ENCODE measurements at places on chromosomes 7 and 10.

GRCh38 chr10:43444897-43445466, 8.1 kb downstream of the ZNF487 start:
- no peak for DNase-seq

- no peak for DNase-seq
These were observed 390.8 kb downstream of the POM121L12 start for GRCh38 chr7:53426145-53426750.

- DNase-seq = no peak
These were observed 46.6 kb downstream of the RSU1 start for GRCh38 chr10:16770670-16771069.

DNA sequence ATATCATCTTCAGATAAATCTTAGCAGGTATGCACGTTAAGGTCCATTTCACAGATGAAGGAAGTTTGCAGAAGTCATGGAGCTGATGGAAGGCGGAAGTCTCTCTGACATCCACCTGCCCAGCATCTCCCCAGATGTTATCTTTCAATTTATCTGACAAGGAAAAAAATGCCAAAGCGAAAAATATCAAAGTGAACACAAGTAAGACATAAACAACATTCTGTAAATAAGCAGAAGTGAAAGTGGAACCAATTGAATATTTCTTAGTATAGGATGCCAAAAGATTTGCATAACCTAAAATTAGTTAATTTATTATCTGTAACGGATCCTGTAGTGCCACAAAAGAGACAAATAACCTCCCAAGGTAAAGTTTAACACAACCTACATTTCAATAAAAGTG, 73.6 kb upstream of the NEBL start:
- DNase-seq = no peak

- DNase-seq = no peak
These were observed 124.2 kb downstream of the GNAT3 start for GRCh38 chr7:80387634-80388193.

DNA sequence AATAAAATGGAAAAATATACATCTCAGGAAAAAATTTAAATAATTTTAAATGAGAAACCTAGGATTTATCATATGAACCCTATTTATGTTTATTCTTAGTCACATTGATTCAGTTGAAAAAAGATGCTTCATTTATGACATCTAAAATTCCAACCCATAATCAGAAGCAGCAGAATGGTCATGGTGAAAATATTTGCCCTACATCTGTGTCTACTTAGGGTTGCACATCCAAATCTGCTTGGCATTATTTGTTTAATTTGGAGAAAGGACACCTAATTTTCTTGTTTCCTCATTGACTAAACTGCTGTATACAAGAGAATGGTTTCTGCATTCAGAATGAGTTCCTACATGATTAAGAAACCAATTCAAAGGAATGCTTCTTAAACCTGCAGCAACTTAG, 72.9 kb upstream of the SKAP2 start:
- DNase-seq = no peak

GRCh38 chr10:79295563-79295962, 51.7 kb upstream of the PPIF start:
- no peak for DNase-seq

DNA sequence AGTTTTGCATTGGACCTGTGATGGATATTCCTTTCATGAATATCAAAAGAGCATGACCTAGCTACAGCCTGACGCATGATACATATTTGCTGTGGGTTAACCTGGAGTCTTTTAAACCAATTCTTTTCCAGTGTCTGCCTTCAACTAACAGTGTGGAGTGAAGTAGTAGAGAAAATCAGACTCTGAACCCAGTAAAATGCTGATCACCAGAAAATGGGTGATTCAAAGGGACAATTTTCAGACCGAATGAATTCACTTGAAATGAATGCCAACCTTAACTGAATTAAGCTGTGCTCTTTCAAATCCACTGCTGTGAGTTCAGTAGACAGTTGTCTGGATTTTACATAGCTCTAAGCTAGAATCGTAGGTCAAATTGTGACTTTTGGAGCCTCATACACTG, 123.0 kb downstream of the CDK14 start:
- DNase-seq = no peak

GRCh38 chr7:29748286-29749099, 57.8 kb upstream of the WIPF3 start:
- DNase-seq = no peak

DNA sequence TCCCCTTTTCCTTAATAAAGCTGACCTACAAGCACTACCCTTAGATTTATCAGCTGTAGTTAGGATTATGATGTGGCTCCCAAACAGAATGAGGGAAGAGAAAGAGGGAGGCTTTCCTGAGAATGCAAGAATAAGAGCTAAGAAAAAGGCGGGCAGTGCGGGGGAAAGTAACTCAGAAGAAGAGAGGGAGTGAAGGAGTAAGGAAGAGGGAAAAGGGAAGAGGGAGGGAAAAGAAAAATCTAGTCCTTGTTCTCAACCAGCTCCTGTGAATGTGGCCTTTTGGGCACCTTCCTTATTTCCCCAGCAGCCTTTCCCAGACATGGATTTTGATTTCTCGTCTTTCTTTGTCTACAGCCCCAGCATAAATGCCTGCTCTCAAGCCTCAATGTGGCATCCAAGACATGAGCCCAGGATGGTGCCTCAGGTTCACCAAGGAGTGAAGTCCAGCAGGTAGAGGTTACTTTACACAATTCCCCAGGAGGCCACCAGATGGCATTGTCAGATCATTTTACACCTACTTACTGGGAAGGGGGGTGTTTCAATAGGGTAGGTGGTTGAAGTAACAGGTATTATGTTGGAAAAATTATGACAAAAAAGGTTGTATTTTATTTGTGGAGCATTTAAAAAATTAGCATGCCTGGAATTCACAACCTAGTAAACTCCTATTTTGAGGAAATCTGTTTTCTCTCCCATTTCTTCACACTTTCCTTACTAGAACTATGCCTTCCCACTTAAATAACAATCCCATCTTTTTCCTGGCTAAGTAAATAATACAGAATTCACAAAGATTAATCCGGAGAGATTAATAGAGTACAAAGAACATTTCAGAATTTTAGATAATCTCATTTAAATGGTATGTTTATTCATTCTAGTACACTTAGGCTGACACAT, 106.5 kb downstream of the HTR7 start:
- peak; percentile 12 for DNase-seq

GRCh38 chr10:125024497-125025234, 82.7 kb downstream of the ZRANB1 start:
- no peak for DNase-seq

- no peak for DNase-seq
These were observed 5.4 kb downstream of the AGBL3 start for GRCh38 chr7:134991469-134992339.

DNA sequence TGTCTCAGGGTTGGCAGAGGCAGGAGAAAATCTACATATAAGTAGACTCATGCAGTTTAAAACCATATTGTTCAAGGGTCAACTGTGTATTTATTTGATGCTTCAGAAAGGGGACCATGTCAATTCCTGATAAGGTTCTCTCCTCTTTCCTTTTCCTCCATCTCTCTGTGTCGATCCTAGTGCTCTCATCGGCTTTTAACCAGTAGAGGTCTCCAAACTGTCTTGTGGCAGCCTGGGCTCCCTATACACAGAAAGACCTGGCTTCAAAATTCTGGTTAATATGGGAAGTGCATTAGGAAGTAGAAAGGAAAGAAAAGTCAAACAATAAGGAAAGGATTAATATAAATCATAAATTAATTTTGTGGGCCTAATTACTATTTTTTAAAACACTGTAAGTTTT, 304.4 kb upstream of the C7orf33 start:
- DNase-seq = no peak

DNA sequence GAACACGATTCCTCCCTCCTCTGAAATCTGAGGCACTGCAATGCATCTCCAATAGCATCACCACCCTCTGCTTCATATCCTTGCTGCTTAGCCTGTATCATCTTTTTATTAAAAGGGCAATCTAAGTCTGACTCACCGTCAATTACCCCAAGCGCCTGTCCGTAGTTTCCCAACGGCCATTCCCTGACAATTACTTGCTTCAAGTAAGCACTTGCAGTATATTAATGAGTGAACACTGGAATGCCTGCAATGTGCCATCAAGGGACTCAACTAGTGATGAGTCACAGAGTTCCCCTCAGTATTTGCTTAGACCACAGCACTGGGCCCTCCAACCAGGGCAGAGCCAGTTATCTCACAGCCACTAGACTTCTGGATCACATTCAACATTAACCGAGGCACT, 19.5 kb upstream of the PPP1R3C start:
- no peak for DNase-seq

GRCh38 chr10:62073429-62073828, 171.9 kb downstream of the ARID5B start:
- DNase-seq = no peak

- DNase-seq = no peak
These were observed at the start of gene CHRM2 for GRCh38 chr7:136868496-136869000. Gene CHRM2, plus strand, starts transcription at chr7:136868652. Its CDS starts 146,214 bp downstream, at chr7:137014866.

DNA sequence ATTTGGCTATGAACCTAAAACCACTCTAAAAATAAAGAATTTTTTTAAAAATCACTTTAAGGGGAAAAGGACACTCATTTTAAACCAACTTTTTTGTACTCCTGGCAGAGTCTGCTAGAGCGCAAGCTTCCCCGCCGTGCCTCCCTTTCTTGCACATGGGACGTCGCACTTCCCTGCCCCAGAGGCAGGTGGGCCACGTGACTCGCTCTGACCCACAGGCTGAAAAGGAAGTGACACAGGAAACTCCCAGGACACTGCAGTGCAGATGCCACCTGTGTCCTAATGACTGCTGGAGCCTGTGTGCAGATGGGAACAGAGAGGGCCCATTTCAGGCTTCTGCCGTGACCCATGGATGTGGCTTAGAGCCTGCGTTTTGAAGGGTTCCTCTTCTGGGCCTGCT, 142.1 kb upstream of the LANCL2 start:
- no peak for DNase-seq

GRCh38 chr7:45089341-45089891, 647 bp upstream of the NACAD start:
- DNase-seq = peak; percentile 45

All from activated CD4-positive, alpha-beta T cell treated with anti-CD3 and anti-CD28 coated beads, Interleukin-2, amount 50 U/mL, for 4 hours (primary cell).